ENCODE measurements at places on chromosomes 6 and 20. TPM values are rescaled to one million over a fixed set of nuclear protein-coding genes. Genes with fewer than 3 reads are reported as not detected.

DNA sequence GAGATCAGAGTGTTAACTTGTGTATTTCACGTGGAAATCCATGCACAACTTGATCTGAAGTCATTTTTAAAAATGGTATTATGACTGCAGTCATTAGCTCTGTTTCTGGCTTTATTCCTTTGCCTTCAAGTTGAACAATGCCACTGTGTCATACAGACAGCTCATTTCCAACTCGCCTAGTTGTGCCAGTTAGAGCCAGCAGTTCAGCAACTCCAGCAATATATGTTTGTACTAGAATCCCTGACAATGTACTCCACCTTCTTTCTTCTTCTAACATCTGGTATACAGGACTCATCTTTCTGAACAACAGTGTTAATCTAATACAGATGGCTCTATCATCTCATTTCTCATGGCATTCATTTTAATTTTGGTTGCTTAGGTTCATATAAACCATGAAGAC is 418.3 kb upstream of the POU3F2 start:
- no peak for DNase-seq

- peak; percentile 62 for DNase-seq
Measured at GRCh38 chr20:17504898-17505635, 26.1 kb downstream of the BFSP1 start.

DNA sequence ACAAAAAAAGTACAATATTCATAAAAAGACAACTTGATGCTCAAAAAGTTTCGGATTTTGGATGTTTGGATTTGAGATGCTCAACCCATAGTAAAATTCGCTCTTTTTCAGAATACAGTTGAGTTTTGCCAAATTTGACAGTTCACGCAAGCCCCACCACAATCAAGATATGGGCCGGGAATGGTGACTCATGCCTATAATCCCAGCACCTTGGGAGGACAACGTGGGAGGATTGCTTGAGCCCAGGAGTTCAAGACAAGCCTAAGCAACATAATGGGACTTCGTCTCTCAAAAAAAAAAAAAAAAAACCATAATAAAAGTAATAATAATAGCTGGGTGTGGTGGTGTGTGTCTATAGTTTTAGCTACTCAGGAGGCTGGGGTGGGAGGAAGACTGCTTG is 51.3 kb downstream of the PHF20 start:
- no peak for DNase-seq

GRCh38 chr6:139091826-139092225 is 43.1 kb upstream of the HECA start:
- no peak for DNase-seq

MYT1 gene
- not detected for total RNA-seq

All from naive thymus-derived CD4-positive, alpha-beta T cell (primary cell).